ENCODE measurements at places on chromosomes 2 and 18.

GRCh38 chr18:58370612-58371011, 258.3 kb downstream of the ALPK2 start:
- DNase-seq, result no peak

DNA sequence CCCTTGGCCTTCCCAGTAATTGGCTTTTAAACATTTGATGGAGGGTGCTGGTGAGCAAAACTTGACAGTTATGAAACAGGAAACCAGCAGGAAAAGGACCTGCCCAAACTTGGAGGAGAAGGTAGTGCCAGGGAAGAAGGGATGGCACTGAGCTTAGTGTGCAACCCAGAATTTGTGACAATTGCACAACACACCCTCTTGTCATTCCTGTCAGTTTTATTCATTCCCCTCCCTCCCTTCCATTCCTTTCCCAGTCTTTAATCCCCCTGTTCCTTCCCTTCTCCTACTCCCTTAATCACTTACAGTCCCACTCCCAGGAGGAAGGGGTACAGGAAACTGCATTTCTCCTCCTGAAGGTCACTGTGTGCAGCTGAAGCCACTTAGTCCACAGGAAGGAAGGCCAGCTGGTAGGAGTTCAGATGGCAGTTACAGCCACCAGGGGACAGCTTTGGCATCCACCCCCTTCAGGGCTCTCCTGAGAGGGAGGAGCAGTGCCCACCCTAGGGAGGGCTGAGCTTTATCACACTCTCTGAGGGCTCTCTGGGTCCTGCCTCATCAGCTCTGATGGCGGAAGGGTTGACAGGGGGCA, 24.0 kb upstream of the SIGLEC15 start:
- no peak for DNase-seq

DNA sequence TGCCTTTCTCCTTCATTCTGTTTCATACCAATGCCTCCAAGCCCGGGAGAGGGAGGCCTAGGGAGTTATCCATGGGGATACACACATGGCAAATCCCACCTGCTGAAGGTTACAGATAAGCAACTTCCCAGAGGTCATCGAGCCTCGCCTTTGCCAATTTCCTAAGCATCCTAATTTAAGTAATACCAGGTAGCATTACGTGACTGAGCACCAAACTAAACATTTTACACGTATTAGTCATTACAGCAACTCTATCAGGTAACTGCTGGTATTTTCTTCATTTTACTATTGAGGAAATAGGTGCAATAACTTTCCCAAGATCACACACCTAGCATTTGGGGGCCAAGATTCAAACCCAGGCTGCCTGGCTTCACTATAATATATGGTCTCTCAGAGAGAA, 30.1 kb upstream of the BZW1 start:
- no peak for DNase-seq

- no peak for DNase-seq
These were observed 73.3 kb upstream of the SP3 start for GRCh38 chr2:174038462-174038861.

GRCh38 chr2:36444216-36444936, 88.8 kb downstream of the CRIM1 start:
- DNase-seq, result no peak

DNA sequence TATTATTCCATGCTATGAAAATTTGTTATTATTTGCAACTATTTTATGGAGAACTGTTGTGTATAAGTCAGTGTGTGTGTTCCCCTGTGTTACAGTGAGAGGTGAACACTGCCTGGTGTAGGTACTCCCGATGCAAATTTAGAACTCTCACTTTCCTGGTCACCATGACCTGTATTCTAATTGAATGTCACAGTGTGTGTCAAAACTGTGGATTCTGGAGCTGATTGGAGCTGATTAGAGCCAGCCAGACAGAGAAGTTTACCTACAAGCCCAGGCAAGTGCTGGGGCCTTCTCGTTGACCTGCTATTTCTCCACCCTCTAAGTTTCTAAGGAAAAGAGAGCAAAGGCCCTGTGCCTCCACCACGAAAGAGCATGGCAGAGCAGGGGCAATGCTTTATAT, 216.0 kb downstream of the NYAP2 start:
- no peak for DNase-seq

- no peak for DNase-seq
These were observed 124.8 kb upstream of the SLC39A10 start for GRCh38 chr2:195532255-195532627.

DNA sequence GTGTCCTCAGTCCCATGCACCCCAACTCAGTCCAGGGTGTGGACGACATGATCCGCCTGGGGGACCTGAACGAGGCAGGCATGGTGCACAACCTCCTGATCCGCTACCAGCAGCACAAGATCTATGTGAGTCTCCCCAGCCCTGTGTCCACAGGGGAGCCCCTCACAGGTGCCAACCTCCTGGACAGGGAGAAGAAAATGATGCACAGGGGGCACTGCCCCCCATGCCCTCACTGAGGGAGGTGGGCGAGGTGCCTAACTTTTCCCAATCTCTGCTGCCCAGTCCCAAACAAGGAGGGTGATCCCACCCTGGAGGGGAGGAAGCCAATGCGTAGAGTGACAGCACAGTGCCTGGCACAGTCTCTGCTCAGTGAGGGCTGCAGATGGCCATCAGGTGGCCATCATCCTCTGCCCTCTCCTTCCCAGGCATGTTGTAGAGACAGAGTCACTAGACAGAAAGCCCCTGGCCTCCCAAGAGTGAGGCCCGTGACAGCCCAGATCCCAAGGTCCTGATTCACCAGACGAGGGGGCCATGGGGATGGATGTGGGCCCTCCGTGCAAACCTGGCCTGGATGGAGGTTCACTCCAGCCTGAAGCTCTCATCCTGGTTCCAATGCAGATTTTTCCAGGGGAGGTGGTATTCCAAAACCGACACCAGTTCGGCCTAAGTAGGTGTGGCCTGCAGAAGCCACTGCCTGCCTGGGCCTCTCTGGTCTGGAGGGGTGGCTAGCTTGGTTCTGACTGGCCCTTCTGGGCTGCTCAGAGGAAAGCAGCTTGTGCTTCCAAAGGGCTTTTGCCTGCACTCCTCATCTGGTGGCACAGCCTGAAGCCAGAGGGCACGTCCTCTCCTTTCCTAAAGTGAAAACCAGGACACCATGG, 30.0 kb downstream of the MYO7B start:
- DNase-seq, result peak; percentile 48

DNA sequence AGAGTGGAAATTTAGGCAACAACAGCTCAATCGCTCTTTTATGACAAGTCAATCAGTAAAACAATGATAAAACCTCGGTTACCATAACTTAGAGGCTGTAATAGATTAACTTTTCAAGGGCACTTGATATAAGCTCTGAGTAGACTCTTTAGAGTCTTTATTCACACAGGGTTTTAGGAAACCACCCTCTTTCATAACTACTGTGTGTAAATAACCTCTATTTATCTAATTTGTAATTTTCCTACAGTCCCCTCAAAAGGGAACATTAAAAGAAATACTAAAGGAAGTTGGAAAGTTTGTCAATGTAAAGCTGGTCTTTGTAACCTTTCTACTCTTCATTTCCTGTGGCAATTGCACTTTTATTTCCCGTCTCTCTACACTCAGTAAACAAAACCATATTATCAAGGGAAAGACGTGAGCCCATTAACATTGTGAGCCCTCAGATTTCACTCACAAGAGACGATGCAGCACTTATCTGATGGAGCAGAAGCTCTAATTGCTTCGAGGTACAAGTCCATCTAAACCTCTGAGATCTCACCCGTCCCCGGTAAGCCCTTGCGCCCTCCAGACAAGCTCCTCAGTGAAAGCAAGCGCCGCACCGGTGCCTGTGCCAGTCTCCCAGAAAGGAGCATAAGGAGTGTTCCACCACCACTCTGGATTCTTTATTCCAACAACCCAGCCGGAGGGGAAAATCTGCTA, 1.1 kb upstream of the HOXD1 start:
- no peak for DNase-seq

- DNase-seq, result no peak
These were observed at the start of gene ZNF385B for GRCh38 chr2:179861416-179862067. Gene ZNF385B (minus strand): TSS chr2:179861612.

- DNase-seq, result no peak
These were observed 4.6 kb downstream of the SNED1 start for GRCh38 chr2:241003047-241003360.

DNA sequence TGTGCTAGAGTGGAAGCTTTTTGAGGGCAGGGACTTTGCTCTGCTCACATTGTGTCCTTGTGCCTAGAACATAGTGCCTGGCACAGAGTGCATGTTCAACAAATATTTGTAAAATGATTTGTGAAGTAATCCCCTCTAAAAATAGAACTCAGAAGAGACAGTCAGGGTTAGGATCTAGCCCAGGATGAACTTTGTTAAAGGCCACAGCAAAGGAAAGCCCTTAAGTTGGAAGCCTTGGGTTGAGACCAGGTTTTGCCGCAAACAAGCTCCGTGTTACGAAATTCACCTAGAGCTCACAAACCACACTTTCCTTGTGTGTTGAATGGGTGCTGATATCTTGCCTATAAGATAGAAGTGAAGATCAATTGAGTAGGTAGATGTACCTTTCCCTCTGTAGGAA, 84.2 kb downstream of the SETBP1 start:
- no peak for DNase-seq

DNA sequence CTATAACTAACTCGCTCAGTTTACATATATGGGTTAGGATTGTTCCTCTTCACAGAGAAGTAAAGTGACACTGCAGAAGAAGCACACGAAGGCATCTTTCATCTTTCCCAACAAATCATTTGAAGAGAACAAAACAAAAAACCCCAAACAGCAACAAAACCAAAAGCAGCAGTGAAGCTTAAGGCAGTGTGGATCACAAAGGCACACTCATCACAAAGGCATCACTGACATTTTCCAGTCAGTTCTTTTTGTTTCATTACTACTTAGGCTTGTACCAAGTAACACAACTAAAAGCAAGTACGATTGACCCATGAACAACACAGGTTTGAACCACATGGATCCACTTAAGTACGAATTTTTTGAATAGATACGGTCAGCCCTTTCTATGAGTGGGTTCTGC, 75.7 kb downstream of the RNF152 start:
- no peak for DNase-seq
